Activated naive CD4-positive, alpha-beta T cell treated with anti-CD3 and anti-CD28 coated beads for 36 hours (primary cell): ENCODE measurements at places on chromosomes 1 and 21.
A peak's percentile ranks its signal among the peaks of the same experiment; 100 is the strongest.

- DNase-seq: no peak
Measured at GRCh38 chr1:99185196-99185595, 79.1 kb upstream of the PLPPR4 start.

- no peak for DNase-seq
Measured at GRCh38 chr1:86375688-86376087, 20.4 kb downstream of the ODF2L start.

GRCh38 chr1:65948609-65949229 is 156.0 kb downstream of the PDE4B start:
- DNase-seq: no peak

DNA sequence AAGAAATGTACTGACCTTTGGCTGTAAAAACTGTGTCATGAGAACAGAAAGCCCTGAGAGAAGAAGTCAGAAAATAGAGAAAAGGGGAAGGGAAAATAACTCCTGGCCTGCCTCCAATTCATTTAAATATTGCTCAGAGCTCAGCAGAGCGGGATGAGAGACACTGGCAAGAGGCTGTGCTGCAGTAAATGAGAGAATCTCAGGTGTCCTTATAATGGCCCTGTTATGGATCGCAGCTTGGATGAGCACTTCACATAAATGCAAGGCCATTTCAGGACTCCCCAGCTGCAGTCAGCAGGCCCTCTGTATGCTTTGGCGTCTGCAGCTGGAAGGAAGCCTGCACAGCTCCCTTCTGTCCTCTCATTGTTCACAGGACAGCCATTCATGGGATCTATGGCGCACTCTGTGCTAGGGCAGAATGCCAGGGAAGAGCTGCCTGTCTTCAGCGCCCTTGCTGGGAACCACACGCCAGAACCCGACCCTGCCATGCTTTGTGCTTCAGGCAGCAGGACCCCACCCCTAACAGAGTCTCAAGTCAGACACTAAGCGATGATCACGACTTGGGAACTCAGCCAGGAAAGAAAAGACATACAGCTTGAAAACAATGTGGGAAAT is 20.7 kb upstream of the ABCB10 start:
- DNase-seq: no peak

DNA sequence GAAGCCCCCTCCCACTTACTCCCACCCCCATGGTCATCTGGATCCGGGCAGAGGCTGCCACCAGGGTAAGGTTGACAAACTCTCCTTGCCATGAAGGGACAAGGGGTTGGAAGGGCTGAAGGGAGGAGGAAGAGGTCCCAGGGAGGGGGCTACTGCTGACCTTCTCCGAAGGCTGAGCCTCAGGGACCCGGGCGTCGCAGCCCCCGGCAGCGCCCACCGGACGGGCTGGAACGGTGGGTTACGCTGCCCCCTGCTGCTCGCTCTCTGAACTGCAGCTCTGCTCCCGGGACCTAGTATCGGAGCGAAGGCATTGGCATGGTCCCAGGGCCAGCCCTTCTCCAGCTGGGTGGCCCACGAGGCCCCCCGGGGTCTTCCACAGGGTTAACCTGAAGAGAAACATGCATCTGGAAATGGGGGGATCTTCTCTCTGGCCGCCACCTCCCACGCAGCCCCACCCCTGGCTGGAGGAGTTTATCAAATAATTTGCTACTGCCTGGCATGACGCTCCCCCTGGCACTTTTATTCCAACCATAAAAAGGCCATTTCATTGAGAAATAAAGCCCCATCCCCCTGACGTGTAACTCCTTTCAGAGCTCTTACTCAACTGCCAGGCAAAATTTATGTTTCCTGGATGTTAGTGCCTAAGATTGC is 70.4 kb upstream of the TARDBP start:
- DNase-seq: peak; percentile 68

GRCh38 chr21:35119501-35120047 is 70.5 kb upstream of the RUNX1 start:
- DNase-seq: no peak

GRCh38 chr1:9441451-9442133 is 97.7 kb upstream of the SLC25A33 start:
- no peak for DNase-seq

GRCh38 chr1:237712082-237712481 is 178.6 kb downstream of the ZP4 start:
- DNase-seq: no peak

DNA sequence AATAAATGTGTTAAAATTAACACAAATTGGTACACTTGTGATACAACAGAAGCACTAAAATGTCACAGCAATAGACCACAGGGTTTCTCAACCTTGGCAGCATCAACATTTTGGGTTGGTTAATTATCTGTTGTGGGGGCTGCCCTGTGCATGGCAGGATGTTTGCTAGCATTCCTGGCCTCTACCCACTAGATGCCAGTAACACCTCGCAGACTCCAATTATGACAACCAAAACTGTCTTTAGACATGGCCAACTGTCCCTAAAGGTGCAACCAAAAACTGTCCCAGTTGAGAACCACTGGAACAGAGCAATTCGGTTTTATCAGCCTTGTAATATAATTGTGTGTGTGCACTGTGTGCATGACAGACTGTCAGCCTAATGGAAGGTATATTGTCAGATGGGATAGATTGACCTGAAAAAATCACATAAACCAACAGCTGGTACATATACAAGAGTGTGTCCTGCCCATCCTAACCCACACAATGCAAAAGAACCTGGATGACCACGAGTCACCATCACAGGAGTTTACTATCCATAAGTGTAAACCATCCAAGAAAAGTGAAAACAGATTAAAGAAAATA is 13.5 kb upstream of the ERG start:
- DNase-seq: no peak

- no peak for DNase-seq
Measured at GRCh38 chr21:35134309-35134708, 85.2 kb upstream of the RUNX1 start.
